ENCODE measurements at places on chromosomes 13 and 19. TPM values are rescaled to one million over a fixed set of nuclear protein-coding genes. Genes with fewer than 3 reads are reported as not detected.

DNA sequence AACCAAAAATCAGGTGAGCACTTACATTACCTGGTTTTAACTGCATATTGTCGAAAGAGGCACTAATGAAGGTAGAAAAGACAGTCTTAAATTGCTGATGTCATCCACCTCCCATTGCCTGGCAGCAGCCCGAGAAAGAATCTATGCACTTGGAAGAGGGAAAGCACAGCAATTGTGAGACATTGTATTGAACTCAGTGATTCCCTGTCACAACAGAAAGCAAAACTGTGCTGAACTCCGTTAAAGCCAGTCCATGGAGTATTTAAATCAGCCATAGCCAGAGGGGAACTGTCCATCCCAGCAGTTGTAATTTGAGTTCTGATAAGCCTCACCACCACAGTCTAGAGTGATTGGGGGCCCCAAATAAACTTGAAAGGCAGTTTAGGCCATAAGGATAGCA, 466.6 kb upstream of the PCDH9 start:
- no peaks in the 10 kb centered on the region for H3K36me3 ChIP-seq
- no peaks in the 10 kb centered on the region for H3K4me1 ChIP-seq
- no peaks in the 10 kb centered on the region for H3K27me3 ChIP-seq
- no peak for DNase-seq
- H3K4me3 ChIP-seq: no peak overlapping the region
- no peak overlapping the region for H3K27ac ChIP-seq

DNA sequence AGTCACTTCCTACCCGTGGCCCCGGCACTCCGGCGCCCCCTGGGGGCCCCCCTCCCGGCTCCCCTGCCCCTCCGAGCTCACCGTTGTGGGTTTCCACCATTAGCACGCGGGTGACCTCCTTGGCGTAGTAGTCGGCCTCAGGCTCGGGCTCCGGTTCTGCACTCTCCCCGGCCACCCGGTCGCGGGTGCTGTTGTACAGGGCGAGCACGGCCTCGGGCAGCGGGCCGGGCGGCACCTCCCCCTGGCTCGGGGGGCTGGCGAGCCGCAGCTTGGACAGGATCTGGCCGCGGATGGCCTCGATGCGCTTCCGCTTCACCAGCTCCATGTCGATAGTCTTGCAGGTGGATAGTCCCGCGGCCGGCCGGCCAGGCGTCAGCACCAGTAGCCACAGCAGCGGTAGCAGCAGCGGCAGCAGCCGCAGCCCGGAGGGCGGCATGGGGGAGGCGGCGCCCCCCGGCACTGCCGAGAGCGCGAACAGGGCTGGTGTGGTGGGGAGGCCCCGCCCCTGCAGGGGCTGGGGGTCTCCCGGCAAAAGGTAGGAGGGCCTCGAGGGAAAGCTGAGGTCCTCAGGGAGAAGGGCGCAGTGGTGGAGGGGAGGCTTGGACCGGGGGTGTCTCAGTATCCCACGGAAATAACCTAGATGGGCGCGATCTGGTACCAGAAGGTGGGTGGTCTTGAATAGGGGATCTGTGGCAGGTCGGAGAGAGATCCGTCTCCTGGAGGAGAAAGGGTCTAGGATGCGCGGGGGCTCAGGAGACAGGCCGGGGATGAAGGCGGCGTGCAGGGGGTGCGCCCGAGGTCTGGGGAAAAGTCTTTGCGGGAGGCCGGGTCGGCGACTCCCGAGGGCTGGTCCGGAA, 885 bp downstream of the TGFB1 start:
- H3K4me3 ChIP-seq: peak overlapping the region; percentile 91
- peaks cover 53% of the 10 kb centered on the region for H3K4me1 ChIP-seq
- H3K27me3 ChIP-seq: no peaks in the 10 kb centered on the region
- DNase-seq: peak; percentile 85

- H3K27ac ChIP-seq: no peak overlapping the region
- peaks cover 3% of the 10 kb centered on the region for H3K4me1 ChIP-seq
- H3K36me3 ChIP-seq: no peaks in the 10 kb centered on the region
Measured at GRCh38 chr13:27405546-27406134, 18.8 kb upstream of the GTF3A start.

DNA sequence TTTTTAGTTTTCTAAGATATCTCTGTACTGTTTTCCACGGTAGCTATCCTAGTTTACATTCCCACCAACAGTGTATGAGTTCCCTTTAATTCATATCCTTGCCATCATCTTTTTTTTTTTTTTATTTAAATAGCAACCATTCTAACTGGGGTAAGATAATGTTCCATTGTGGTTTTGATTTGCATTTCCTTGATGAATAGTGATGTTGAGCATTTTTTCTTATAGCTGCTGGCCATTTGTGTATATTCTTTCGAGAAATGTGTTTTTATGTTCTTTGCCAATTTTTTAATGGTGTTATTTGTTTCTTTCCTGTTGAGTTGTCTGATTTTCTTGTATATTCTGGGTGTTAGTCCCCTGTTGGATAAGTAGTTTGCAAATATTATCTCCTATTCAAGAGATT, 454.8 kb downstream of the DACH1 start:
- H3K4me1 ChIP-seq: no peaks in the 10 kb centered on the region
- no peaks in the 10 kb centered on the region for H3K36me3 ChIP-seq
- H3K27me3 ChIP-seq: no peaks in the 10 kb centered on the region

Gene FREM2
- total RNA-seq: not detected

Gene ADAMTS10
- total RNA-seq: 3.7 TPM
